ENCODE measurements at places on chromosomes 1 and 21.

DNA sequence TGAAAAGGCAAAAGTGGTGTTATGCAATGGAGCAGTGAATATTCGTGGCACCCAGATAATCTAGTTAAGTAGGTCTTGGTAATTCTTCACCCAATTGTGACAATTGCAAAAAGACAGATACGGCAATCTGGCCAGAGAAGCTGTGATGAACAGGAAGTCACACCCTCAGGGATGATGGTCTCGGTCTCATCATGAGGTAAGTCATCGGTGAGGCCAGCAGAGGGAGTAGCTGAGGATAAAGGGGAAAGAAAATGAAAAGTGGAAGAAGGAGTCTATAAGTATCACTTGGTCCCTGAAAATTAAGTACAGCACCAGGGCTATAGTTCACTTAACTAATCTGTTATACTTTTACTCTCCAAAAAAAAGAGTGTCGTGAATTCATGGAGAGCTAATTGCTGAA is 258.8 kb upstream of the NCAM2 start:
- no peak for DNase-seq

DNA sequence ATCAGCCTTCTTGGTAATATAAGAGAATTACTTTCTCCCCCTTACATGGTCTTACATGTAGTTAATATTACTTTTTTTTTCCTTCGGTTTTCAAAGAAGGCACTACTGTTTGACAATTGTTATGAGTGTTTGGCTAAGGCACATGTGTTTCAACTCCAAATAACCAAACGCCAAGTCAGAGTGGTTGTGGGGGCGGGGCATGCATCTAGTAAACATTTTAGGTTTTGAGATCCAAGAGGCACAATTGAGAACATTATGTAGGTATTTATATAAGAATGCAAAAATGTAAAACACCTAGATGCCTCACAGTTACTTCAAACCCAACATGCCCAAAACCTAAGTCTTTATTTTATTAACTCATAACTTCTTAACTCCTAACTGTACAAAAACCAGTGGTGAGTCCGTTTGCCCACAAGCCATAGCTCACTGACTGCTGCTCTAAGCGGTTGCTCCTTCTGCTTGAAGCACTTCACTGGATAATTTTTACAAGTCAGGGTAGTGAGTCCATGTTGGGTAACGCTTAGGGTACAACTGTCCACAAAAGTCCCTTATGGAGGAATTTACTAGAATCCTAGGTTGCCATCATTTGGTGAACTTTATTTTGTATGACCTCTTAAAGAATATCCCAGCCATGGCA is 189.9 kb downstream of the HUNK start:
- DNase-seq: no peak

DNA sequence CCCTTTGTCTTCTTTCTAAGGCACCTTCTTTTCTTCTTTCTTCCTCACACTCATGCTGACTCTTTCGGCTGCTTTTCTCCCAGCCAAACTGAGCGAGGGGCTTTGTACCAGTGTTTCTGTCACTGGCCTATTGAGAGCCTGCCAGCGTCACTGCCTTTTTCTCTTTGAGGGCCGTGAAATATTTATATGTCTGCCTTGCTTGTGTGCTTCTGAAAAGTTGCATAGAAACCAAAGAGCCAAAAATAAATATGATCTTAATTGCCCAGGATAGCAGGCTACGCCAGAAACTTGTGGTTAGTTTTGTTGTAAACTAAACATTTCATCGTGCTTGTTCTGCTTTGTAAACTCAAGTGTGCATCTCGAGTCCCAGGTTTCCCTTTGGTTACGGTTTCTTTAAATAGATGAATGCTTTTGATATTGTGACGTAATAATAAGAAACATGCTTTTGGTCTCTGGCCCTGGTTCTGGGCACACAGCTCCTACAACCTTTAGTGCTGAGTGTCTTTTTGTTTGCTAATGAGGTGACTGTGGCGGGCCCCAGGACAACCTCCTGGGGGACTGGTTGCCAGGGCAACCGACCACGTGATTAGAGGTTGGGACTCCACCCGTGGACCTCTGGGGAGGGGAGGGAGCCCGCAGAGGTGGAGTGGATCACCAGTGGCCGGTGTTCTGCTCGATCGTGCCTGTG is 10.8 kb downstream of the SLC37A1 start:
- DNase-seq: peak; percentile 88

- no peak for DNase-seq
Observed at GRCh38 chr1:116743535-116743934, 10.7 kb upstream of the CD2 start.

GRCh38 chr1:114260805-114261484 is 107.3 kb upstream of the SYT6 start:
- DNase-seq: no peak

DNA sequence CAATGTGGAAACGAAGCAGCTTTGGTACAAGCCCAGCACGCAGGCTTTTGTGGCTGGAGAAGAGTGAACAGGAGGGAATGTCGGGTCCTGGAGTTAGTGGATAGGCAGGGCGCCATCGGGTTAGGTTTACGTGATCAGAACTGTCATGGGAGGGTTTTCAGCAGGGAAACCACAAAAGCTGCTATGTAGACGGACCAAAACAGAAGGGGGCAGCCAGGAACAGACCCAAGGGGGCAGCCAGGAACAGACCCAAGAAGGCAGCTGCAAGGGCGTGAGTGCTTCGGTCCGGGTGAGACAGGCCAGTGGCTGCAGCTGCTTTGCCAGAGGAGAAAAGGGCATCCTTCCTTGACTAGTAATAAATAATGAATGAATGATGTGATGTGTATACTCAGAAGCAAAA is 77.5 kb upstream of the KIF1B start:
- no peak for DNase-seq

- DNase-seq: no peak
Observed at GRCh38 chr21:38330666-38331065, 73.9 kb downstream of the KCNJ15 start.

DNA sequence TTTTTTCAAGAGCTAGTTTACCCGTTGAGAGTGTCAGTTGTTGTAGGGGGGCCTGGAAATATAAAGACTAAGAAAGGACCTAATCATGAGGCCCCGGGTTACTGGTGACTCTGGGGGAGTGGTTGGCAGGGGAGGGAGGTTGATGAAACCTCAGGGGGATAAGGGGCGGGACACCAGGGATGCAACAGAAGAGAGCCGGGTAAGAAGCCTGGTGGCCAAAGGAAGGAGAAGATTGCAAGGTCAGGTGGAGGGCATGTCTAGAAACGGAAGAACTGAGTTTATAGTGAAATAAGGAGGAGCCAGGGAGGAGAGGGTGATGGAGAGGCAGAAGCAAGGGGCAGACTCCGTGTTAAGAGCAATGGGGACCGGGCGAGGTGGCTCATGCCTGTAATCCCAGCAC is 12.5 kb upstream of the SPOCD1 start:
- DNase-seq: no peak

DNA sequence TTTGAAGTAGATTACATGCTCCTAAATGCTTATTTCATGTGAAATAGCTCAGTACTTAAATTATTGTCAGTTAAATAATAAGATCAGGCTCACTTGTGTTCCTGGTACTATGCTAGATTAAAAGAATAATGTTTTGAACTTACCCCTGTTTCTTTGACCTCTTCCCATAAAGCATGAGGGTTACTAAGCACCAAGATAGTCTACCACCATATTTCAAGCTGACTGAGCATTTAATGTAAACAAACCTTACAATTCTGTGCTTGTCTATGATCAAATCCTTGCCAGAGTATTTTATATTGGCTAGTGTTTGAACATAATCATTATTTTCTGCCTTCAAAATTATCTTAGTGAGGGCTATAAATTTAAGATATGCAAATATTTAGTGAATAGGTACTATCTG is 98.1 kb downstream of the LHX9 start:
- no peak for DNase-seq

DNA sequence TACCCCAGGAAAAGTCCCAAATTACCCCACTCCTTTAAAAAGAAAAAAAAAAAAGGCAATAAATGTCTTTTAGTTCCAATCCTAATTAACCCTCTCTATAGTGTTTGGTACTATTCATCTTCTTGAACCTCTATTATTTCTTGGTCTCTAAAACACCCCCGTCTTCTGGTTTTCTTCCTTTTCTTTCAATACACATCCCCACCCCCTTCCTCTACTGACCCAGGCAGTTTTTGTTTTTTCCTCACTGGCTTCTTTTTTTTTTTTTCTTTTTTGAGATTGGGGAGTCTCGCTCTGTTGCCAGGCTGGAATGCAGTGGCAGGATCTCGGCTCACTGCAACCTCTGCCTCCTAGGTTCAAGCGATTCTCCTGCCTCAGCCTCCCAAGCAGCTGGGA is 26.1 kb downstream of the EGLN1 start:
- DNase-seq: no peak

DNA sequence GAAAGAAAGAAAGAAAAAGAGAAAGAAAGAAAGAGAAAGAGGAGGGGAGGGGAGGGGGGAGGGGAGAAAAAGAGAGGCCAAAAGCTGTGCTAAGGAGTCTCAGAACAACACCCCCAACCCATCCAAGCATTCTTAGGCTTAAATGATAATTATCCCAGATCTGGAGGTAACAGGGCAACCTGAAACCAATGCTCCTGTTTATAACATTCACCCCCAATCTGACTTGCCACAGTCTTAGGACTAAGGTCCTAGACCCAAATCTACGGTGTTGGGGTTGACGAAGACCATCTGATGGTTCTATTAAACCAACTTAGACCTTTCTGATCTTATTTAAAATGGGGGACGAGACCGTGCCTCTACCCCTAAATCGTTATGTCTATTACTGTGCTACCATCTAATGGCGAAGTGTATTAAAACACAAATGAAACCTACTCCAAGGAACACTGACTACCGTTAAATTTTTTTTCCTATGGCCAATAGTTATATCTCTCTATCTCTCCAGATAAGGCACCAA is 119.3 kb upstream of the CDC42BPA start:
- no peak for DNase-seq

DNA sequence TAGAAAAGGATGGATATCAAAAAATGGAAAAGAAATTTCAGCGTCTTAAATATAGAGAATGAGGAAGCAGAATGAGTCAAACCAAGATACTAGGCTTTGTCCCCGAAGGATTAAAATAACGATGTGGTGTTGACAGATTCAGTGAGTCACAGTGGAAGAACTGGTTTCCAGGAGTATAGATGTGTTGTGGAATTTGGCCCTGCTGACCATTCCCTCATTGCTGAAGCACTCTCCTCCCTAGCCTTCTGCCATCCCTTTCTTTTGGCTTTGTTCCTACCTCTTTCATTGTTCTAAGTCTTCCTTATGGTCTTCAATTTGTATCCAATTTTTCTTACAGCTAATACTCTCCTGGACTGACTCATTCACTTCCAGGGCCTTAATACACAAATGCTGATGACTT is 23.1 kb upstream of the USP25 start:
- DNase-seq: no peak

GRCh38 chr1:115069659-115070308 is 19.5 kb downstream of the TSPAN2 start:
- no peak for DNase-seq

GRCh38 chr1:209688746-209689234 is 13.6 kb downstream of the G0S2 start:
- DNase-seq: no peak

- no peak for DNase-seq
Observed at GRCh38 chr1:248788327-248788726, 32.8 kb upstream of the LYPD8 start.

DNA sequence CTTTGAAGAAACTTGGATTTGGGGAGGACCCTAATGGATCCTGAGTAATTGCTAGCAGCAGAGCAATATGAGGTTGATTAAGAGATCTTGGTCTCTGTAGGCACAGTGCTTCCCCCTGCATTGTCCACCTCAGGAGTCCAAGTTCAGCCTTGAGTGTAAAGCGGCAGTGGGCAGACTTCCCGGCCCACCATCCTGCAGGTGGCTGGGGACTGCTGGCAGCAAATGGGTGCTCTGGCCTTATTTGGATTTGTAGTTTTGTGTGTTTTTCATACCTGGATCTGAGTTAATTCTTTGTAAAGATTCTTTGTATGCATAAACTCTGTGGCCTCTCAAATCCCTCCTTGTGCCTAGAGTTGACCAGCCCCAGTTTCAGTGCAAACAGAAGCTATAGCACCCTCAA is 7.6 kb downstream of the BARHL2 start:
- DNase-seq: no peak

- DNase-seq: no peak
Observed at GRCh38 chr21:27408826-27409225, 441.9 kb upstream of the ADAMTS5 start.

- DNase-seq: no peak
Observed at GRCh38 chr1:239031310-239031709, 355.1 kb upstream of the CHRM3 start.

DNA sequence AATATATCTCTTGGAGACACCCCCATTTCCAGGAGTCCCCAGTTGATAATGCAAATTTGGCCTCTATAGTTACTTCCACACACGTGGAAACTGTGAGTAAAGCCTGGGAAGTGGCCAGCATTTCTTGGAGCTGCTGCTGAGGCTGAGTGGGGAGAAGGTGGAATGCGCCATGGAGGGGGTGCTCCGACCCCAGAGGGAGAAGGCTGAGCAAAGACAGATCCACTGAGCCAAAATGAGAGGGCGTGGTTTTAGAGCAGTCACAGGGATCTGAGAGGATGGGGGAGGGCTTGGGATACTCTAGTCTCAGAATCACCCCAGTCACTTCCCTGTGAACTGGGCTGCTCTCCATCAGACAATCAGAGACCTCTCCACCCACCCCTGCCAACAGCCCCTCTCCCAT is 38.7 kb downstream of the TRIM62 start:
- DNase-seq: no peak

DNA sequence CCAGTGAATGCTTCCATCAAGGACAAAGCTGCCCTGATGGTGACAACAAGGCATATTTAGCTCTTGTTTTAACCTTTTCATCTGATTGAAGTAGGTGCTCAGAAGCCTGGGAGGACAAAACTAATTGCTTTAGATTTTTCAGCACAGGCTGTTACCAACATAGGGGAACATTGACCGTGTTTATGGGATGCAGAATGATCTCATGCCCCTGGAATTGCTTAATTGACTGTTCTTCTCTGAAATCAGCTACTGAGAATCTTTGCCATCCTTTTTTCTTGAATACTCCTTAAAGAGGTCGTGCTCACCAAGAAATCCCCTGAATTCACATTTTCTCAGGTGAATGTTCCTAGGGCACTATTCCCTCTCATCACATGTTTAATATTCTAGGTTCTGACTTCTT is 95.9 kb upstream of the CCDC190 start:
- no peak for DNase-seq

DNA sequence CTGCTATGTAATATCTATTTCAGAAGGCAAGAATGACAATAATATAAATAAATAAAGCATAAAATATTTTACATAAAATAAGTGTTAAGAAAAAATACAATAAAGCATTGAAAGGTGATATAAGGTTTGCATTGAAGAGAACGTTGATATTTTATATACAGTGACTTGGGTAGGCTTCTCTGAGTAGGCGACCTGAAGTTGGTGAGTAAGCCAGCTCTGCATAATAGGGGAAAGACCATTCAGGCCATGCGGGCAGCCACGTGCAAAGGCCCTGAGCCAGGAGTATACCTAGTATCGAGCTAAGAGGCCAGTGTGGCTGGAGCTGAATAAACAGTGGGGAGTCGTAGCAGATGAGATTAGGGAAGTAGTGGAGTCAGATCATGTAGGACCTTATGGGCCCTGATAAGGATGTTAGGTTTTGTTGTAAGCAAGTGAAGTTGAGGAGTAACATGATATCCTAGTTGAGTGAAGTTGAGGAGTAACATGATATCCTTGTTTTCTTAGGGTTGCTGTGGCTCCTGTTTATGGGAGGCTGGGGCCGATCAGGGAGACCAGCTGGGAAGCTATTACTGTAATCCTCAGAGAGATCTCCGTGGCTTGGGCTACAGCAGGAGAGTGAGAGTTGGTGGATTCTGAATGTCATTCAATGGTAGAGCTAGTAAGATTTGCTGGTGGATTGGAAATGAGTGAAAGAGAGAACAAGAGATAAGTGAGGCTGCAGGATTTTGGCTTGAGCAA is 22.0 kb downstream of the KCNK1 start:
- no peak for DNase-seq

- DNase-seq: no peak
Observed at GRCh38 chr1:117590273-117590925, 15.4 kb upstream of the TENT5C start.
